Stimulated activated CD4-positive, alpha-beta T cell treated with anti-CD3 and anti-CD28 coated beads, Interleukin-12 subunit alpha, Interleukin-12 subunit beta, amount 100 ng/mL, for 4 hours (primary cell): ENCODE measurements at places on chromosomes 12 and 14.

GRCh38 chr14:37544407-37544806 is 50.6 kb downstream of the FOXA1 start:
- no peak for DNase-seq

DNA sequence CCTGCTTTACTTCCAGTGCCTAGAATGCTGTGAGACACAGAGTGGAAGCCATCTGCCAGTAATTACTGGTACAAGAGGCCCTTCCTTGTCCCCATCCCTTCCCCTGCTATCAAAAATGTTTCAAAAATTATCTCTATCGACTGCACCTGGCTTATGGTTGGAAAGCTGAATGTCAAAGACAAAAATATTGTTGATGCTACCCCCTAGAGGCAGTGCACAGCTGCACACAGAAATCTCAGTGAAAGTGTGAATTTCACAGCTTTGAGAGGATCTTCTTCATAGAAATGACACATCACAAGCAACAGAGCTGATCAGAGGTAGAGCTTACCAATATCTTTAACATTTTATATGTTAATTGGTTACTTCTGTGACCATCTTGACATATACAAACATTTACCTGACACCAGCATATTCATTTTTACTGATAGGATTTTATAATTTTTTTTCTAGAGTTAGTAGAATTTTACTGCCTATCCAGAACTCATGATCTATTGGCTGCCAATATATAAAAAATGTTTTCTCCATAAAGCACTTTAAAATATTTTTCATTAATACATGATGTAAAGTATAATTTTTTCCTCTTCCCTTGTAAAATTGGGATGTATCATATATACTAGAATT is 138.0 kb downstream of the AACS start:
- no peak for DNase-seq

DNA sequence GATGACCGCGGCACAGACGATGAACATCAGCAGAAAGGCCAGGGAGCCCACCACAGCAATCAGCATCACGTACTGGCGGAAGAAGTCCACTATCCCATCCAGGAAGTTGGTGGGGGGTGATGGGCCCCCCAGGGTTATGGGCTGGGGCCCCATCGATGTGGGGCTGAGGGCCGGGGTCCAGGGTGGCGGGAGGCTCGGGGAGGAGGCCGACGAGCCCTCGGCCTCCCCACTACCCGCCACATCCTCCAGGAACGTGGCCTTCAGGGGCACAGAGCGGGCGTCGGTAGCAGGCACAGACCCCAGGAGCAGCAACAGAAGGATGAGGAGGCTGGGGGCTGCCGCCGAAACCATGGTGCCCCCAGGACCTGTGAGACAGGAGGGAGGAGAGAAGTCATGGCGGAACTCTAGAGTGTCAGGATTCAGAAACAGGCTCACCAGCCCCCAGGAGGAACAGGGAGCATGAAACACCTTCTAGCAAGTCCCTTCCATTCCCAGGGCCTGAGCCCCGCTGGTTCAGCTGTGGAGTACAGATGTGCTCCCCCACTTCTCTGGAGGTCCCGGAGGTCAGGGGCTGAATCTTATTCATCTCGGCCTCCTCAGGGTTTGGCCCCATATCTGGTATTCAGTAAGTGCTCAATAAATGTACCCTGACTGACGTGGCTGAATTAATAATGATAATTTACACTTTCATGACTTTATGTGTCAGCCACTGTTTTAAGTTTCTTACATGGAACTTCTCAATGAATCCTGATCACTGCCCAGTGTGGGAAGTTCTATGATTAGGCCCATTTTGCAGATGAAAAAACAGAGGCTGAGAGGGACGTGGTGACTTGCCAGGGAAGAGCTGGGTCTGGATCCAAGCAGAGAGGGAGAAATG is 5.6 kb downstream of the TMEM119 start:
- no peak for DNase-seq

DNA sequence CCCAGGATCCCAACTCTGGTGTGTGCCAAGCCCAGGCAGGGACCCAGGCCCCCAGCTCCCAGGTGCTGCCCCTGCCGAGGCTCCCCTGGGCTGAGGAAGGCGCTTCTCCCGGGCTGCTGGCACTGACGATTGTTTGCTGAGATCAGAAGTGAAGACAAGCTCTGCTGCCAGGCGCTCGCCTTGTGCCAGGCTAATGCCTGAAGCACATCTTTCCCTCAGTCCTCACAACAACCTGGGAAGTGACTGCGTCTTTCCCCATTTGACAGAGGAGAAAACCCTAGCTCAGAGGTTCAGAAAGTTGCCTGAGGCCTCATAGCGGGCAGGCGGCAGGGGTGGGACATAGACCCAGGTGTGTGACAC is 36.8 kb downstream of the ANKRD9 start:
- no peak for DNase-seq

- DNase-seq, result no peak
These were observed 26.8 kb downstream of the FERMT2 start for GRCh38 chr14:52923902-52924575.

DNA sequence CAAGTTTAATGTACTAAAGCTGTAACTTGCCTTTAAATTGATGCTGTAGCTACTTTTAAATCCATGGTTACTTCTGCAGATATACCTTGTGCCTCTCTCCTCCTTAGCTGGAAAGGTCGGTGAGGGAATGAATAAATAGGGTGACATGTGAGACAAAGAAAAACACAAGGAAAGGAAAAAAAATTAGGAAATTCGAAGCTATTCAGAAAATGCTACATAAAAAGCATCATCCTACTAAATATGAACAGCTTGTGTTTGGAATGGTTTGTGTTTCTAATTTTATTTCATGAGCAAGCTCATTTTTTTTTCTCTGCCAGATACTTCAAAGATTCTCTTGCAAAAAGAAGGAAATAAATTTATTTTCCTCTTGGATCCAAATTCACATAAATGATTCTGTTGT is 186.3 kb upstream of the NUDT4 start:
- no peak for DNase-seq

DNA sequence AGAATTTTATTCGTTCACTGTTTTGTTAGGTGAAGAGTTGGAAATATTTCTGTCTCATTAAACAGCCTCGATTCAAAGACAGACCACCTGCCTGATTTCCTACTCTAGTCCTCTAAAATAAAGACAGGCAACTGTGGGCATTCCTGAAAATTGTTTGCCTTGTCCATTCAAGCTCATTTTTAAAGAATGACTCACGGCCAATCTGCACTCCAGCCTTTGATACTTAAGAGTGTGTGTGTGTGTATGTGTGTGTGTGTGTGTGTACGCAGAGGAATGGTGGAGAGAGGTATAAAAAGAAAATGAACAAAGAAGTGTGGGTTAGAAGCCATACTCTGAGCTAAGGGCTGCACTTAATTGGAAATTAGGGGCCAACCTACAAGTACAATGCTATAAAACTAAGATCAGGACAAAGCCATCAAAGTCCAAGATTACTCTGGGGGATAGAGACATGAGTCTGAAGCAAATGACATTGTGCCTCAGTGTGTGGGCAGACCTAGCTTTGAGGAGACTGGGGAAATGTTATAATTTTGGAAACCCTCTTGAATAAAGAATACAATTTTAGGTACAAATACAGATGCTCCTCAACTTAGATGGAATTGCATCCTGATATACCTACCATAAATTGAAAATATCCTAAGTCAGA is 45.6 kb upstream of the SOCS2 start:
- no peak for DNase-seq

- no peak for DNase-seq
These were observed at the start of gene GLT8D2 for GRCh38 chr12:104049903-104050356. TSS of gene GLT8D2 (minus strand) at chr12:104050187. CDS start at chr12:104019648, 30,539 bp downstream.

DNA sequence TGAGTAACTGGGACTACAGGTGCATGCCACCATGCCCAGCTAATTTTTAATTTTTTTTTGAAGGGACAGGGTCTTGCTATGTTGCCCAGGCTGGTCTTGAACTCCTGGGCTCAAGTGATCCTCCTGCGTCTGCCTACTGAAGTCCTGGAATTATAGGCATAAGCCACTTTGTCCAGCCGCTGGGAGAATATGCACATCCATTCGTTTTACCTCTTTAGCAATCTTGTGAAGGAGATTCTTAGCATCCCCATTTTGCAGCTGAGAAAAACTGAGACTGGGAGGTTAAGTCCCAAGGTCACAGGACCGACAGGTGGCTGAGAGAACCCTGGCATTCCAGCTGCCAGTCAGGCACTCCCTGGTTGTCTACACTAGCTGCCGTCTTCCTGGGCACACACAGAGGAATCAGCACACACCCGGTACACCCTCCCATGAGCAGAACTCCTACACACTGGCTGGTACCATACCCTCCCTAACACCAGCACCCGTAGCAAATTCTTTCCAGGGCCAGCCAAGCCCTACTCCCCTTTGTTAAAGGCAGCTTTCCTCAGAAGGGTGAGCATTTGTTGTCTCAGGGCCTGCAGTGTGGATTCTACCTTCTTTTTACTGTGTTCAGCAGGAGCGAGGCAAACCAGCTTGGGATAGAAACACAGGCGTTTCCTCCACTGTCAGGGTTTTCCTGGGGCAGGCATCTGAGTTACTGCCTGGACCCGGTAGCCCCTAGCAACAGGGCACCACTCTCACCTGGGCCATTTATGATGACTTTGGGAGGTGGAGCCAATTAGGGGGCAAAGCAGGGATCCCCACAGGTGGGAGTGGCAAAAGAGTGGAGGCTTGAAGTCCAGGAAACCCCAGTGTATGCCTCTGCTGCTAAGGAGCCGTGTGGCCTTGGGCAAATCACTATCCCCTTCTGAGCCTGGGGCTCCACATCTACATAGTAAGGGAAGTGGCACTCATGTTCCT is 70.2 kb downstream of the IRF2BPL start:
- DNase-seq, result no peak

DNA sequence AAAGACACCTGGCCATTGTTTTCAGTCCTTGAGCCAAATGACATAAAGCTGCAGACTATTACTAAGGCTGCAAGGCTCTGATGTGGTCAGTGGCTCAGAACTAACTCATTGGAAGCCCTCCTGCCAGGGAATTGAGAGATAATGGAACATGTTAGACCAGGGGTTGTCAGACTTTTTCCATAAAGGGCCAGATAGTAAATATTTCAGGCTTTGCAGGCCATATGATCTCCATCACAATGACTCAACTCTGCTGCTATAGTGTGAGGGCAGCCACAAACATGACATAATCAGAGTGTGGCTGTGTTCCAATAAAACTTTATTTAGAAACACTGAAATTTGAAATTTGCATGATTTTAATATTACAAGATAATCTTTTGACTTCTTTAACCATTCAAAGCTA is 140.3 kb downstream of the TMEM30B start:
- DNase-seq, result no peak

- DNase-seq, result no peak
These were observed 208.3 kb downstream of the PHETA1 start for GRCh38 chr12:111160350-111161241.

DNA sequence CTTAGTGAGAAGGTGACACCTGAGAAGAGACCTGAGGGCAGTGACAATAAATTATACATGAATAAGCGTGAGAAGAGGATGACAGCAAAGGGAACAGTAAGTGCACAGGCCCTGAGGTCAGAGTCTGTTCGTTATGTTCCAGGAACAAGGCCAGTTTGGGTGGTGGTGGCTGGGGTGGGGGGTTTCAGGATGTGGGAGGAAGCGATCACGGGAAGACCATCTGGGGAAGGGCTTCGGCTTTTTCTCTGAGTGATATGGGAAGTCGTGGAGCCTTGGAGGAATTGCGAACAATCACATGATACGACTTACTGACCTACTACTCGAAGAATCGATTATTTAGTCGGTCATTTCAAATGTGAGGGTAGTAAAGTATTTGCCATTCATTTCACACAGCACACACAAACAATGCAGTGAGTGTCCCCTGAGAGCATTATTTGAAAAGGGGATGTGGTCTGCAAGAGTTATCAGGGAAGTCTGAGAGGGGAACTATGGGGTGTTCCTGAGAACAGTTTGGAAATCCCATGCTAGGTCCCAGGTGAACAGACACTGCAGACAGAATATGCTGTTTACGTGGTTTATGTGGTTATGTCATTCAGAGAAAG is 94.7 kb downstream of the SLC38A1 start:
- DNase-seq, result no peak

- no peak for DNase-seq
These were observed 219.9 kb downstream of the PPM1H start for GRCh38 chr12:62714774-62715721.

- DNase-seq, result no peak
These were observed 16.9 kb downstream of the PPP1R36 start for GRCh38 chr14:64566651-64567122.

DNA sequence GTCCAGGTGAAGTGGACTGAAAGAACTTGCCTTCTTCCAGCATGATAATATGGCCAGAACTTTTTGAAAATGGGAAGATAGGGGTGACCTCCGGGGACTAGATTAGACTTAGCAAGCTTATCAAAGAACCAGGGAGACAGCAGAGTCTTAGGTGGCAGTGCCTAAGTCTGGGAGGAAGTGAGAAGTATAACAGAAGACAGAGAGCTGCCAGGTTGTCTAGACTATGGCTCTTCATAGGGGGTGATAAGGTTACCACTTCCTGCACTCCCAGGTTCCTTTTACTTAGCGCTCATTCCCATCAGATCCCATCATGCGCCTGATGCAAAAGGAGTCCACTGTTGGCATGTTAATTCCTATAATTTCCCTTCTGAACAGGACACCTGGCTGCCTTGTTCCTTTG is 69.9 kb downstream of the PLXNC1 start:
- no peak for DNase-seq
